ENCODE measurements at places on chromosomes 11 and 22.

DNA sequence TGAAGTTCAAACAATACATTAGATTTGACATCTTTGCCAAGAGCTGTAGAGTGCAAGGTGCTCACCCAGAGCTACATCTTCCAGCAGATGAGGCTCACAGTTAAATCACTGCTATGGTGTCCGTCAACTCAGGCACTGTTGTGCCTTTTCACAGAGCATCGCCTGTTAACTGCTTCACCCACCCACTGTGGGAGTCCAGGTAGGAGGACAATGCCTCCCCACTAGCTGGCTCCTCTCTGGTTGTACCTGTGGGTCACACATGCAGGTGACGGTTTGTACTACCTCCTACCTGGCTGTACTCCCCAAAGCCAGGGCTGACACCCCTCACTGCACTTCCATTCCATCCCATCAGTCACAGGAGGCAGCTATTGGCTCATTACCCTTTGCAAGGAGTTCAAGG is 84.6 kb upstream of the TOP3B start:
- no peak for DNase-seq

DNA sequence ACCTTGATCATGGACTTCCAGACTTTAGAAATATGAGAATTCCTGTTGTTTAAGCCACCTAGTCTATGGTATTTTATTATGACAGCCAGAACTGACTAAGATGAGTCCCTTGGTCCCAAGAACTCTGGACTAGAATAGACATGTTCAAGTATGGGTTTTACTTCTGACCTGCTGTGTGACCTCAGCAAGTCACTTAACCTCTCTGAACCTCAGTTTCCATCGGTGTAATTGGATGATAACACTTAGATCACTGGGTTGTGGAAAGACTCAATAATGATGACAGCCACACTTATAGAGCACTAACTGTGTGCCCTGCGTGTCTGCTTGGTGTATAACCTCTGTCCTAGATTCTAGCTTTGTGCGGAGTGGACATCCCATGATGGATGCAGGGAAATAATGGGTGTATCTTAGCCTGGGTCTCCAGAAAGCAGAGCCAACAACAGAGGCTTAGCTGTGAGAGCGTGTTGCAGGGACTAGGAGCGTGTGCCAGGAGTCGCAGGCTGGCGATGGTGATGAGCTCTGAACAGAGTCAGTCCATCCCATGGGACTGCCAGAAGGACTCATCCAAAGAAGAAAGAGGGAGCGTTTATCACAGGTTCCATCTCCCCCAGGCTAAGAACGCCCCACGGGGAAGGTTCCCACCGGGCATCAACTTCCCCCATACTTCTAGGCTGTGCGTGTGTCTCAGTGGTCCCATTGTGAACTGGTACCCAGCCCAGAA is 93.2 kb upstream of the TP53I11 start:
- no peak for DNase-seq

GRCh38 chr22:36831717-36832116 is 14.9 kb upstream of the PVALB start:
- no peak for DNase-seq

DNA sequence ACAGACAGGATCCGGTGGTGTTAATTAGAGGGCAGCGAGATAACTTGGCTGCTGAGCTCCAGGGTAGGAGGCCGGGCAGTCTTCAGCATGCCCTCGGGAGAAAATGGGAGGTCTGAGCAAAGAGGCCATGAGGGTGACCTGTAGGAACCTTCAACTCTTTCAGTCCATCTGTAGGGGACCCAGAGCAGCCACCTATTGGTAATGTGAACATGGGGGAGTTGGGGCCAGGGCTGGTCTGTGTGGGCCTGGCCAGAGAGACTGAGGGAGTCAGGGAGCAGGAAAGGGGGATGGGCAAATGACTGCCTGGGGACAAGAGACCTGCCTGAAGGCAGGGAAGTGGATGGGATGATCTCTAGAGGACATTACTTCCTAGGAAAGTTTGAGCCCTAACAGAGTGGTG is 101.0 kb upstream of the NNMT start:
- DNase-seq, result no peak

- no peak for DNase-seq
These were observed 27.4 kb downstream of the RRAS2 start for GRCh38 chr11:14331476-14332136.

GRCh38 chr22:27876684-27877083 is 42.4 kb downstream of the PITPNB start:
- no peak for DNase-seq
